ENCODE measurements at places on chromosomes 3 and 15.

GRCh38 chr3:105564546-105565288 lies 198.0 kb downstream of the ALCAM start:
- DNase-seq = no peak

- DNase-seq = no peak
Measured at GRCh38 chr3:4517643-4518311, 24.6 kb downstream of the ITPR1 start.

DNA sequence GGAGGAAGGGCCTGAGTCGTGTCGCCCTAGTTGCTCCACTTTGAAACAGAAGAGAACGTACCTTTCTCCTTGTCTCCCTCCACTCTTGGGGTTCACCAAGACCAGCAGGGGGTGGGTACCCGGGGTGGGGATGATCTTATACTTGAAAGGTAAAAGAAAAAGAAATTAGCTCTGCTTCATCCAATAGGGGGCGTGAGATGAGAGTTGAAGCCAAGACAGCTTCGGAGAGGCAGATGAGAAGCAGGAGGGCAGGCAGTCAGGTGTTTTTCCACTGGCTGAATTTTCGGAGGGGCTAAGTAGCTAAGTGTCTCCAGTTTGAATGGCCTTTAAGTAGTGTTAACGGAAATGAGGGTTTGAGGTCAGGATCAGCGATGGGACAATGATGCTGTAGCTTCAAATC lies 100.4 kb downstream of the DGKG start:
- DNase-seq = no peak

- DNase-seq = peak; percentile 56
Measured at GRCh38 chr15:75335705-75336355, at the start of gene COMMD4. TSS of gene COMMD4 (plus strand) at chr15:75336063. CDS start at chr15:75336090, 27 bp downstream.

- no peak for DNase-seq
Measured at GRCh38 chr15:80885016-80885579, 104.5 kb downstream of the MESD start.

GRCh38 chr3:113895964-113896363 lies 51.8 kb upstream of the ZDHHC23 start:
- no peak for DNase-seq

GRCh38 chr3:53243165-53243564 lies 12.7 kb downstream of the TKT start:
- DNase-seq = no peak

DNA sequence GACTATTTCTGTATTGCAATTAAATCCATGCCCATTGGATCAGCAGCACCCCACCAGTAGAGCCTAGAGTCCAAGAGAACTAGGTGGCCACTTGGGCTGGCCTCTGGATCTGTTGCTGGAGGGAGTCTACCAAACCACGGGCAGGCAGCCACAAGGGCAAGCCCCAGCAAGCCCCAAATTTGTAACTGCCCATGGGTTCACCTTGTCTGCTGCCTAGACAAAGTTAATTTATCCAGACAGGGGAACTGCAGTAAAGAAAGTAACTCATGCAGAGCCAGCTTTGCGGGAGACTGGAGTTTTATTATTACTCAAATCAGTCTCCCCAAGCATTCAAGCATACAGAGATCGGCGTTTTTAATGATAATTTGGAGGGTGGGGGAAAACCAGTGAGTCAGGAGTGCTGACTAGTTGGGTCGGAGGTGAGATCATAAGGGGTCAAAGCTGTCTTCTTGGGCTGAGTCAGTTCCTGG lies 74.0 kb upstream of the TERB2 start:
- DNase-seq = no peak

DNA sequence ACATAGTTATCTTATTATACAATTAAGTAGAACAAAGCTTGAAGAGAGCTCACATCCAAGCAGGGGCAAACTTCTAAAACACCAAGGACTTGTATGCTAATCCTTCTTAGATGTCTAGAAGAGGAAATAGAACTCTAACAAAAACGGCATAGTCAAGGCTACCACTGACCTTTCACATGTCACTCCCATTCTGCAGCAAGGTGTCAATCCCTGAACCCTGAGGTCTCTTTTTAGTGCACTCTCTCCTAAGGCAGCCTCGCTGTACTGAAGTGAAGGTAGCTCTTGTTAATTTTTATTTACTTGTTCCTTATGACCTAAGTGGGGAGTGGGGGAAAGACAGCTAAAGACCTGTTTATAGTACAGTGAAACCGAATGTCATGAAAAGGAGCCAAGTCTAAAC lies 506.5 kb downstream of the FOXP1 start:
- no peak for DNase-seq

DNA sequence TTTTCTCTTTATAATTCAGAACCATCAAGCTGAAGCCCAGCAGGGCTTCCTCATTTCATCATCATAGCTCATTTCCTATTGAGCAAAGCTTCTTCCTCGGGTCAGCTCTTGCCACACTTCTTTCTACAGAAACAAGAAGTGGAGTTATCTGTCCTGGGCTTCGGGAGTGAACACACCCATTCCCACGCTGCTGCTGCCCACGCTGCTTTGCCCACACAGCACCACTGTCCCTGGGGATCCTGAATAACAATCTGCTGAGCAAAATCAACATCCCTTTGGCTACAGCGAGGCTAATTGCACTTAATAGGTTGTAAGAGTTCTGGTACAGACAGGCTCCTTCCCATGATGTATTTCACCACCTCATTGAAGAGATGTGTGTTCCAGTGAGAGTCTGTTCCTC lies 23.7 kb downstream of the CEP19 start:
- no peak for DNase-seq

- no peak for DNase-seq
Measured at GRCh38 chr15:25670025-25670554, 193.0 kb downstream of the ATP10A start.

DNA sequence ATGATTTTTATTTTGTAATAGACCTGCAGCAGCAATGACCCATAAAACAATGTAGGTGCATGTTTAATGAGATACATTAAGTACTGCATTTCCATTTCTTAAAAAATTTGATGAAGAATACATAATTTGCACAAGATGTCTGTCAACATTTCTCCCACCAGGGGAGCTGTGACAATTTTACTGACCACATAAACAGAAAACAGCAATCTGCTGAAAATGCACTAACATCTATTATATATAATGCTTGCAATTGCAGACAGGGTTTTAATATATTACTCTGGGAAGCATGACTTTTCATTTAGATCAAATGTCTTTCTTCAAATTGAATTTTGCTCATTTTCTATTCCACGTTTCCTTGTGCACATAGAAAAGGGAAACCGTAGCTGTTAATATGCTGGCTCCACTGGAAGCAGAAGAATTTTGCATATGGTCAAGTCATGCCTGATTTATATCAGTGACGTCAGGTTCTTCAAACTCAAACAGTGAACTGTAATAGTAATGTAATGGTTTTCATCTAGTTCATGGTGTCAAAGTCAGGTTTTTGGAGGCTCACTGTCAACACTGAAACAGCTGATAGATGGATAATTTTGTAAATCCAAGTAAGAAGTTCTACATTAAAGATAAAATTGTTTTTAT lies 79.8 kb upstream of the IGF1R start:
- DNase-seq = no peak

GRCh38 chr3:8663177-8664061 lies 18.8 kb upstream of the SSUH2 start:
- no peak for DNase-seq

Data from activated effector memory CD4-positive, alpha-beta T cell treated with Interleukin-2 at 50 U/mL for 16 hours (primary cell).